NCI-H1436 treated with DMSO at 0.1 percent for 48 hours (cell line): ENCODE measurements at places on chromosomes 6 and 20.

GRCh38 chr6:95589067-95589466, 11.7 kb downstream of the MANEA start:
- DNase-seq: no peak

DNA sequence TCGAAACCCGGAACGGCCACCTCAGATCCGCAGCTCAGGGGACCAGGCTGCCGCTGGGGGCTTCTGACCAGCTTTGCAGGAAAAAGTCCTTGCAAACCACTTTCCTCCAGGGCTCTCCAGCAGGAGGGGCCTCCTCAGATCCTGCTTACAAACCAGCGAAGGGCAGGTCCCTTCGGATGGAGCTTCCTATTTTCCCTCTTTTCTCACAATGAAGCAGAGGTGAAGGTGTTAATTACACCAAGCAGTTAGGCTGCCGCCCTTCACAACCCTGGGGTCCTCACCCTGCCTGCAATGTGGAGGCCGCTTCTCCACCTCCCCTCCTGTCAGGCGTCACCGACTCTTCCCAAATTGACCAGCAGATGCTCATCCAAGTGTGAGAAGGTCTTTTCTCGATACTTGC, 5.7 kb downstream of the ARHGAP40 start:
- no peak for DNase-seq

GRCh38 chr6:130148181-130148580, 74.6 kb downstream of the SAMD3 start:
- no peak for DNase-seq

DNA sequence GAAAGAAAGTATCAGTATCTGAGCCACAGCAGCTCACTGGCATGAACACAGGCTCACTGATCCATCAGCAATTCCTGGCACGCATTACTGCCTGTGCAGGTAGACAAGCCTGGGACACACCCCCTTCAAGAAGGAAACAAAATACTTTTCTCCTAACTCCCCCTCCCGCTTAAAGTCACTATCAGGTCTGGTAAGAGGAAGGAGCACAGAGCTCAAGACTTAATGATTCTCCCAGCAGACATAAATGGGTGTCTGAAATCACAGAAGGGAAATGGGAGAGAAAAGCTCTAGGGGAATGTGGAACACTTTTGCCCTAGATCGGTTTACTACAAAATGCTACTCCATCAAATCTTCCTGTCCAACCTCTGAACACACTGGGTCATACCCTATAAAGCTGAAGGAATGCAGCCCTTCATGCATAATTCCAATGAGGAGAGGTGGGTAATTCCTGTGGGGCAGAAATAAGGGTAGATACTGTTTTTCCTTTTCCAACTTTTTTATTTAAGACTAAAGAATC, at the start of gene ADGRF1:
Gene ADGRF1, minus strand, starts transcription at position 58 of the 517 bp plus-strand sequence. CDS start 13,271 bp downstream, outside the sequence.
- no peak for DNase-seq

- no peak for DNase-seq
These were observed 3.9 kb upstream of the SULF2 start for GRCh38 chr20:47789081-47789763.

GRCh38 chr6:17242087-17242486, 39.1 kb upstream of the RBM24 start:
- no peak for DNase-seq

GRCh38 chr20:12434672-12435071, 517.0 kb downstream of the BTBD3 start:
- DNase-seq: no peak

- DNase-seq: no peak
These were observed 47.2 kb upstream of the MLN start for GRCh38 chr6:33850869-33851541.

DNA sequence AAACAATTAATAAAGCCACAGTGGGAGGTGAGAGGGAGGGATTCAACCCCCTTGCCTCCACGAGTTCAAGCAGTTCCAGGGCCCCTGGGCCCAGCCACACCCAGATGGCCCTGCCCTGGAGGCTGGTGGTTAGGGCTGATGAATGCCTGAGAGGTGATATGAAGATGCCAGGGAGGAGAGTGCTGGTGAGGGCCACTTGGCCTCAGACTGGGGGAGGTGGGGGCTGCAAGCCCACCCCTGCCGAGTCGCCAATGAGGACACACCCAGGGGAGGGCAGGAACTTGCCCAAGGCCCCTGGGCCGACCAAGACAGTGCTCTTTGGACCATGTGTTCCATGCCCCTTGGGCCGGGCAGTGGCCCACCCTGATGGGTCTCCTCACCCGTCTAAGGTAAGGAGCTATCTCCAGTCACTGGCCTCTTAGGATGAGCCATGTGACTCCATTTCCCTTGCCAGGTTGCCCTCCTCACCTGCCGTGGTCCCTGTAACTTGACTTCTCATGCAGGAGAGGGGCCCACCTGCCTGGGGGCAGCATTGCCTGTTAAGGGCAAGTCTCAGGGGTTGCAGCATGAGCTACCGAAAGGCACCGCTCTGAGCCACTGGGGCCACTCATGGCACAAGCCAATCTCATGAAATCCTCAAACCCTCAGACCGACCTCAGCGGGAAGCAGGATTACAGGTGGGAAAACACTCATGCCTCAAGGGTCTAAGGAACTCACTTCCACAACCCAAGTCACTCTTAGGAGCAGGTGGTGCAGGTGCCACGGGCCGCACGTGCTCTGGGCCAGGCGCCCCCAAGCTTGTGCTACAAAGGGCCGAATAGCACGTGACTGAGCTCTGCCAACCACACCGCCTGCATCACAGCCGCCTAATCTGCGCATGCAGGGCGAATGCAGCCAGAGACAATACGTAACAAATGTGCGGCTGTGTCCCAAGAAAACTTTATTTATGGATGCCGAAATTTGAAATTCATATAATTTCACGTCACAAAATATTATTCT, 147.4 kb upstream of the MLN start:
- DNase-seq: peak; percentile 72

- no peak for DNase-seq
These were observed 37.6 kb upstream of the HINT3 start for GRCh38 chr6:125918681-125919566.

- DNase-seq: no peak
These were observed 221.5 kb upstream of the DEFB112 start for GRCh38 chr6:50271266-50271665.

DNA sequence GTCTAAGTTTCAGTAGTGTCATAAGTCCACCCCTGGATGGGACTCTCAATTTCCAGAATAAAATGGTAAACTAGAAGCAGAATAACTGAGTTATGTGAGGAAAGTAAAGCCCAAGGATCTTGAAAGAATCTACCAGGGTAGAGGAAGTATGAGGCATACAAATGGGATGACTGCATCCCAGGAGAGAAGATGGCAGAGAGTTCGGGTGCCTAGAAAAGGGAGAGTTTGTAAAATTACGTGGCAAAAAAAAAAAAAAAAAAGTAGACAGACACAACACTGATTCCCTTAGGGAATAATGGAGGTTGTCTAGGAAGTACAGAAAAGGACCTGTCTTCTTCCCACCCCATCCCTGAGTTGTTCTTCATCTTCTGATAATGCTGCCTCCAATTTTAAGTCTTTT, 3.4 kb downstream of the GABBR1 start:
- DNase-seq: no peak

- DNase-seq: no peak
These were observed 371.5 kb downstream of the SYNE1 start for GRCh38 chr6:152265651-152266050.

DNA sequence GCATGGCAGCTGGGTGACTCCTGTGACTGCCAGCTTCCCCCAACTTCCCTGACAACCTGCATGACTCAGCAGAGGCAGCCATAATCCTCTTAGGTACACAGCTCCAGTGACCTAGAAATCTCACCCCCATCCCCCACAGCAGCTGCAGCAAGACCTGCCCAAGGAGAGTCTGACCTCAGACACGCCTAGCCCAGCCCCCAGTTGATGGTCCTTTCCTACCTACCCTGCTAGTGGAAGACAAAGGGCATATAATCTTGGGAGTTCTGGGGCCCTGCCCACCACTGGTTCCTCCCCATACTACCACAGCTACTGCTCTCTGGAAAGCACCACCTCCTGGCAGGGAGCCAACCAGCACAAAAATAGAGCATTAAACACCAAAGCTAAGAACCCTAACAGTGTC, 90.2 kb downstream of the F13A1 start:
- no peak for DNase-seq

DNA sequence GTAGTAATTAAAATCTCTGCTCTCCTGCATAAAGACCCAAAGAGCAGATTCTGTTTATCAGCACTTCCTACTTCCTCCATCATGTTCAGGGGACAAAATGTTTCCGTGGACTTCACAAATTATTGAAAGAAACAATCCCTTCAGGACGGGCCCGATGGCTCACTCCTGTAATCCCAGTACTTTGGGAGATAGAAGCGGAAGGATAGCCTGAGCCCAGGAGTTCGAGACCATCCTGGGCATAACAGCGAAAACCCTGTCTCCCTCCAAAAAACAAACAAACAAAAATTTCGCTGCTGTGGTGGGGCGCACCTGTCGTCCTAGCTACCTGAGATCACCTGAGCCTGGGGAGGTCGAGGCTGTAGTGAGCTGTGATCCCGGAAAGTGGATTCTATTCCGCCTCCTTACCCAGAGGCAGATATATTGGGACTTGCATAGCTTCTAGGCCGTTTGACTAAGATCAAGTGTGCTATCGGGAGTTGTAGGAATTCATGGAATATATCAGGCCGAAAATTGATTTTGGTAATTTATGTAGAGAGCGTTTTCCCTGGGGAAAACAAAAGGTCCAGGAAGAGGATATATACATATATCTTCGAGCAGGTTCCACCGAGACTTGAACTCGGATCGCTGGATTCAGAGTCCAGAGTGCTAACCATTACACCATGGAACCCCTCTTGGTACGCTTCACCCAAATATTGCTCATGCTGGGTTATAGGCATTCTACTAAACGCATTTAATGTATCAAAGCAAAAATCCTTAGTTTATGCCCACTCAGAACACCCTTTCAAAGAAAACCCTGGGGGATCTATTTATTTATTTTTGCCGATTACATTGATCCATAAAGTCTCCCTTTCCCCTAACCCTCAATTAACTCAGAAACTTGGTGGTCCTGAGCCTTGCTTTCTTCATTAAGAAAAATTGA, 74.5 kb upstream of the ZNF184 start:
- no peak for DNase-seq

DNA sequence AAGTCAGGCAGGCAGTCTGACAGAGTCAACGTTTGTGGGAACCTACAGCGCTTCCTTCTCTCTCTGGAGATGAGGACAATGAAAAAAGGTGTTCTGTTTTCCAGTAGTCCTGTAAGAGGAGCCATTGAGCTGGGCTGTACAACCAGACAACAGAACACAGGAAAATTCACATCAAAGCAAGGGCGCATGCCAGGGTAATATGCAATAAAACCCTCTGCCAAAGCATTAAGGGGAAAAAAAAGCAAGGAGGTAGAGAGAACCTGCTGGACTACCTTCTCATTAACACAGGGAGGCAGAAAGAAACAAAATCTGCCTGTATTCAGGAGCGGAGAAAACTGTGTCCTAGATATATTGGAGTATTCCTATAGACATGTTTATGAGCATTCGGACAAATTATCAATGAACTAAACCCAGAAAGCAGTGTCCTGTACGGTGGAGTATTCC, 1.3 kb downstream of the RNF24 start:
- no peak for DNase-seq

DNA sequence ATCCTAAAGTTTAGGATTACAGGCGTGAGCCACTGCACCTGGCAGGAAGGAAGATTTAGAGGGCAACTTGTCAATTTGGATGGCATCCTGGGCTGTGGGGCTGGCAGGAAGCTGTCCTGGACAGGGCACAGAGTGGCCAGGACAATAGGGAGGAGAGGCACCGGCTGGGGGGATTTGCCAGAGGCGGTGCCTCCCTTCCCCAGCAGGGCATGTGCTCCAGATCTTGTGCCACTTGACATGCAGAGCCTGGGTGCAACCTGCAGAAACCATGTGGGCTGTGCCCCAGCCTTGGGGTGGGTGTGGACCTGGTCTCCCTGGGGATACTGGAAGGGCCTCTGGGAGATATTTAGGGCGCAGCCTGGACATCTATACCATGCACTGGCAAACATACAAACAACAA, 58.6 kb upstream of the EEF1A1 start:
- DNase-seq: no peak

GRCh38 chr6:129607581-129608186, 102.3 kb downstream of the ARHGAP18 start:
- DNase-seq: no peak

GRCh38 chr6:113291751-113292445, 565.2 kb upstream of the MARCKS start:
- DNase-seq: no peak
